Neuronal stem cell (in vitro differentiated cells): ENCODE measurements at places on chromosomes 13 and 19.

GRCh38 chr19:45769821-45770191, 754 bp upstream of the SIX5 start:
- no peak for DNase-seq
- peaks cover 18% of the 10 kb centered on the region for H3K4me1 ChIP-seq
- H3K27me3 ChIP-seq = no peaks in the 10 kb centered on the region
- peaks cover 49% of the 10 kb centered on the region for H3K36me3 ChIP-seq
- peak overlapping the region; percentile 48 for H3K4me3 ChIP-seq

DNA sequence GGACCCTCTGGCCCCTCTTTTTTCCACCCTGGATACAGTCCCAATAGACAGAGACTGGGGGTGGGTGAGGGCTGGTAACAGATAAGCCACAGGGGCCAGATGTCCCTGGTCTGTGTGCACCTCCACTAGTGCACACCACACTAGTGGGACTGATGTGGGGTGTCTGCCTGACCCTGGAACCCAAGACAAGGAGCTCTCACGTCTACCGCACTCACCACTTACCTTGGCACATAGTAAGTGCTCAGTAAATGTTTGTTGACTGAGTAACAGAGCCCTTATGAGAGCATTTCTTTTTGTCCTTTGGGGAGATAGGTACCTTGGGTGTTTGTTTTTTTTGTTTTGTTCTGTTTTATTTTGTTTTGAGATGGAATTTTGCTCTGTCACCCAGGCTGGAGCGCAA, 23.1 kb upstream of the ZNF414 start:
- H3K27me3 ChIP-seq = no peaks in the 10 kb centered on the region
- H3K36me3 ChIP-seq = no peaks in the 10 kb centered on the region
- no peak overlapping the region for H3K4me3 ChIP-seq
- no peak overlapping the region for H3K27ac ChIP-seq

- H3K27me3 ChIP-seq = no peaks in the 10 kb centered on the region
- H3K4me3 ChIP-seq = no peak overlapping the region
- DNase-seq = no peak
- H3K4me1 ChIP-seq = no peaks in the 10 kb centered on the region
- no peaks in the 10 kb centered on the region for H3K36me3 ChIP-seq
Measured at GRCh38 chr13:94030415-94031119, 448.9 kb downstream of the DCT start.

GRCh38 chr13:28741084-28741491, 22.3 kb upstream of the SLC46A3 start:
- H3K4me3 ChIP-seq = no peak overlapping the region
- no peaks in the 10 kb centered on the region for H3K4me1 ChIP-seq
- H3K27ac ChIP-seq = no peak overlapping the region
- no peaks in the 10 kb centered on the region for H3K27me3 ChIP-seq
- no peaks in the 10 kb centered on the region for H3K36me3 ChIP-seq
- no peak for DNase-seq

- H3K27me3 ChIP-seq = no peaks in the 10 kb centered on the region
- no peak overlapping the region for H3K27ac ChIP-seq
- peaks cover 10% of the 10 kb centered on the region for H3K36me3 ChIP-seq
- H3K4me1 ChIP-seq = no peaks in the 10 kb centered on the region
Measured at GRCh38 chr13:23348262-23349127, 85.0 kb downstream of the SACS start.

DNA sequence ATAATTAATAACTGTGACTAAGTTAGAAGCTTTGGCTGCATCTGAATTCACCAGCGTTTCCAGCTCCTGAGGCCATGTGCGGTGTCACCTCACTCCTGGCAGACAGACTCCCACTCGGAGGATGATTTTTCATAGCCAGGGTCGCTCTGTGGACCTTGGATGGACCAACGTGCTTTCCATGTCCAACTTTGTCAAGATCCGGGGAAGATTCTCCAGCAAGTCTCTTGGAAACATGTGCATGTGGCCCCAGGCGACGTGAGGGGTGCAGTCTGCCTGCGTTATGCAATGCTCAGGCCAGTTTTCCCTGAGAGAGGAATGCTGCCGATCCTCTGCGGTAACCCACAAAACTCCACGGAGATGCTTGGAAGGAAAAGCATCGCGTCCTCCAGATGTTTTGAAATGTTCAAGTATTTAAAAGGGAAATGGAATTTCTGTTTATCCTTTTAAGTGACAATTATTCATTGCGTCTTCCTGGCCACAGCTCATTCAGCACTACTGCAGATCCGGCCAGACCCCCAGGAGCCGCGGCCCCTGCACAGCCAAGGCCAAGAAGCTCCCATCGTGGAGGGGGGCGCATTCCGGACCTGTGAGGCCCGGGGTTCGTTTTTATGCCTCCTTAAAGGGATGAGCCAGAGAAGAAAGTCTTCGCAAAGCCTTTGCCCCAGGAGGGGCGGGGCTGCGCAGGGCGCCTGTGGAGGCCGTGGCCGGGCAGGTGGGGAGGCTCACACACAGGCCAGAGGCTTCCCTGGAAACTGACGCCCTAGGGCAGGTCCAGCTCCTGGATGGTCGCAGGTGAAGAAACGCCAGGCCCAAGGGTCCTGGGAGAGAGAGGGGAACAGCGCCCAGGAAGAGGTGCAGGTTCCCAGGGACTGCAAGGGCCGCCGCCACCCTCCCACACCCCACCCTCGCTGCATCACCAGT, 46.0 kb downstream of the C13orf46 start:
- no peaks in the 10 kb centered on the region for H3K27me3 ChIP-seq
- H3K4me3 ChIP-seq = no peak overlapping the region

GRCh38 chr13:49791315-49791710, 1.2 kb downstream of the KPNA3 start:
- H3K36me3 ChIP-seq = no peaks in the 10 kb centered on the region
- H3K27ac ChIP-seq = no peak overlapping the region
- peaks cover 9% of the 10 kb centered on the region for H3K4me1 ChIP-seq
- peak overlapping the region; percentile 98 for H3K4me3 ChIP-seq

DNA sequence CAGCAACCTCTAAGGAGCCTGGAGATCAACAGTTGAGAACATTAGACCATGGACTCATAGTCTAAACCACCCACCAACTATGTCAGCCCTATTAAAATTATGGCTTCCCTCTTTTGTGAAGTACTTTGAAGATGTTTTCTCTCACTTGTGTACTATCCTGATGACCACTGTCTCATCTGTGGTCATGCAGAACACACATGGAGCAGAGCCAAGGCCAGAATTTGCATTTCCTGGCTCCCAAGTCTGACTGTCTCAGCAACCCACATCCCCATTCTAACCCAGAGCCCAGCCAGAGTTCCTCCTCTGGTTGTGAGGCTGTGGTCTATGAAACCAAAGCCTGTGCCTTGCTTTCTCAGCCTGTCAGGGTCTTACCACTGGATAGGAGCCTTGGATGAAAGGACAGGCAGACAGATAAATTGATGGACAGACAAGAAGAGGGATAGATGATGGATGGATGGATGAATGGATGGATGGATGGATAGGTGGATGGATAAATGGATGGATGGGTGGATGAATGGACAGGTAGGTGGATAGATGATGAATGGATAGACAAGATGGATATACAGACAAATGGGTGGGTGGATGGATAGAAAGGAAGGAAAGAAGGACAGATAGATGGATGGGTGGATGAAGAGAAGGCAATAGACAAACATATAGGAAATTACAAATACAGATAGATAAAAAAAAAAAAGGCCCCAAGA, 35.4 kb downstream of the ZNF557 start:
- H3K27me3 ChIP-seq = no peaks in the 10 kb centered on the region
- no peaks in the 10 kb centered on the region for H3K36me3 ChIP-seq
- H3K4me3 ChIP-seq = no peak overlapping the region
- no peaks in the 10 kb centered on the region for H3K4me1 ChIP-seq

DNA sequence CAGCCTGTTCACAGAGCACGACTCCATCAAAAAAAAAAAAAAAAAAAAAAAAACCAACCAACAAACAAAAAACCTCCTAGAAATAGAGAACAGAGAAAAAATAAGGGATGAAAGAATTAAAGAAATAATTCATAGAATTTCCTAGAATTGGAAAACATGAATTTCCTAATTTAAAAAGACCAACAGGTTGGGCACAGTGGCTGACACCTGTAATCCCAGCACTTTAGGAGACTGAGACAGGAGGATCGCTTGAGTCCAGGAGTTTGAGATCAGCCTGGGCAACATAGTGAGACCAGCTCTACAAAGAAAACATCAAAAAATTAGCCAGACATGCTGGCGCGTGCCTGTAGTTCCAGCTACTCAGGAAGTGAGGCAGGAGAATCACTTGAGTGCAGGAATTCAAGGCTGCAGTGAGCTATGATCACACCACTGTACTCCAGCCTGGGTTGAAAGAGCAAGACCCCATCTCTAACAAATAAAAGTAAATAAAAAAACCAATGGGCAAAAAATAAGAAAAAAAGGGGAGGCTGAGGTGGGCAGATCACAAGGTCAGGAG, 6.5 kb downstream of the SPART start:
- no peaks in the 10 kb centered on the region for H3K4me1 ChIP-seq
- no peaks in the 10 kb centered on the region for H3K27me3 ChIP-seq
- no peak overlapping the region for H3K27ac ChIP-seq
- no peak for DNase-seq
- peaks cover 1% of the 10 kb centered on the region for H3K36me3 ChIP-seq

DNA sequence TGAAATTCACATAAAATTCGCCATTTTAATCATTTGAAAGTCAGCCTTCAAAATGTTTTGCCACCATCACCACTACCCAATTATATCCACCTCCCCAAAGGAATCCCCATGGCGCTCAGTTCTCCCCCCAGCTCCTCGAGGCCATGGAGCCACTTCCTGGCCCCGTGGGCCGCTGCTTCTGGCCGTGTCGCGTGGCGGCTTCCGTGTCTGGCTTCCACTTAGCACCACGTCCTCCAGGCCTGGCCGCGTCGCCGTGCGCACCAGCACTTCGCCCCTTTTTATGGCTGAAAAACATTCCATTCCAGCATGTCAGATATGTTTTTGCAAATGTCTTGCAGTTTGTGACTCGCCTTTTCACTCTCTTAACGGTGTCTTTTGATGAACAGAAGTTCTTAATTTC, 46.7 kb upstream of the DCUN1D2 start:
- H3K4me1 ChIP-seq = no peaks in the 10 kb centered on the region
- peaks cover 72% of the 10 kb centered on the region for H3K36me3 ChIP-seq
- H3K27ac ChIP-seq = no peak overlapping the region
- no peaks in the 10 kb centered on the region for H3K27me3 ChIP-seq
- no peak overlapping the region for H3K4me3 ChIP-seq

DNA sequence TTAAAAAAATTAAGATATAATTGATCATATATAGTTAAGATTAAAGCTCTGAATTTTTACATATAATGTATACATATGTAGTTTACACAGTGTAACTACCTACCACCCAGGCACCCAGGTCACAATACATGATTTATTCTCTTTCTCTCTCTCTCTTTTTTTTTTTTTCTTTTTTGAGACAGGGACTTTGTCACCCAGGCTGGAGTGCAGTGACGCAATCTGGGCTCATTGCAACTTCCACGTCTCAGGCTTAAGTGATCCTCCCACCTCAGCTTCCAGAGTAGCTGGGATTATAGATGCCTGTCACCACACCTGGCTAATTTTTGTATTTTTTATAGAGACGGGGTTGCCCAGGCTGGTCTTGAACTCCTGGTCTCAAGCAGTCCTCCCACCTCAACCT, 18.8 kb upstream of the CLASRP start:
- no peak overlapping the region for H3K4me3 ChIP-seq
- H3K36me3 ChIP-seq = no peaks in the 10 kb centered on the region
- H3K27ac ChIP-seq = no peak overlapping the region
- no peak for DNase-seq
- no peaks in the 10 kb centered on the region for H3K4me1 ChIP-seq
- no peaks in the 10 kb centered on the region for H3K27me3 ChIP-seq

- H3K27me3 ChIP-seq = peaks cover 24% of the 10 kb centered on the region
- H3K4me3 ChIP-seq = no peak overlapping the region
- no peak for DNase-seq
- H3K36me3 ChIP-seq = no peaks in the 10 kb centered on the region
Measured at GRCh38 chr13:25167382-25168174, 4.5 kb downstream of the AMER2 start.

- no peaks in the 10 kb centered on the region for H3K4me1 ChIP-seq
- H3K4me3 ChIP-seq = peak overlapping the region; percentile 80
- no peaks in the 10 kb centered on the region for H3K27me3 ChIP-seq
- H3K27ac ChIP-seq = no peak overlapping the region
- no peak for DNase-seq
- peaks cover 37% of the 10 kb centered on the region for H3K36me3 ChIP-seq
Measured at GRCh38 chr13:49995625-49996101, 1.2 kb upstream of the TRIM13 start.

- H3K36me3 ChIP-seq = peaks cover 90% of the 10 kb centered on the region
- H3K27me3 ChIP-seq = no peaks in the 10 kb centered on the region
- no peak overlapping the region for H3K4me3 ChIP-seq
- no peak overlapping the region for H3K27ac ChIP-seq
- DNase-seq = no peak
Measured at GRCh38 chr13:113599391-113599790, 14.8 kb downstream of the TFDP1 start.

DNA sequence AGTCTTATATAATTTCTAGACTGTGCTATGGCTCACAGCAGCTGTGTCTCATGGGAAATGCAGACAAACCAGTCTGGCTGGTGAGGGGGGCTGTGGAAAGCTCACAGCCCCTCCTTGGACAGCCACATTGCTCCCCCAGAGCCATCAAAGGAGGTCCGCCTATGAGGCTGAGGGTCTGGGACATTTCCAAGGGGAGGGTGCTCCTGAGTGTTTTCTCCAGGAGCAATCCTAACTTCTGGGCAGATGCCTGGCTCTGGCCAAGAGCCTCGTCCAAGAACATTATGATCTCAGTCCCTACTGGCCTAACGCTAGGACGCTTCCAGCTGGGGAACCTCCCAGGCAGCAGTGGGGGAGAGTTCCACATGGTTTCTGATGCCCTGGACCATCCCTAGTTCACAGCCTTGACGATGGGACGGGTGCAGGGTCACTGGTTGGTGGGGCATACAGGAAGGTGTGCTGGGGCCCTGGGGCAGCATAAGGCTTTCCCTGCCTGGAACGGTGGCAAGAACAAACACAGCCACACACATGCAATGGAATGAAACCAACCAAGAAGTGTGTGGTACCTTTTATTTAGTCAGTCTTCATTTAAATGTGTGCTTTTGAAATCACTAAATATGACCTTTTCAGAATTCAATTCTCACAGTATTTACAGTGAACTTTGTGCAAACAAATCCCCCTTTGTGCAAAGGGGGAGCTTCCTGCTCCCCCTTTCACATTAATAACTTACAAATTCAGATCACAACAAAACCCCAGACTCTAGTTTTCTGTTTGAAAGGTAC, 60.6 kb downstream of the CDADC1 start:
- H3K27ac ChIP-seq = no peak overlapping the region
- H3K4me3 ChIP-seq = no peak overlapping the region
- no peaks in the 10 kb centered on the region for H3K27me3 ChIP-seq
- no peaks in the 10 kb centered on the region for H3K4me1 ChIP-seq

GRCh38 chr19:55461974-55462626, 658 bp upstream of the ISOC2 start:
- DNase-seq = no peak
- no peaks in the 10 kb centered on the region for H3K27me3 ChIP-seq
- H3K4me1 ChIP-seq = peaks cover 36% of the 10 kb centered on the region
- no peaks in the 10 kb centered on the region for H3K36me3 ChIP-seq
- H3K4me3 ChIP-seq = peak overlapping the region; percentile 67
- H3K27ac ChIP-seq = no peak overlapping the region

- H3K4me3 ChIP-seq = no peak overlapping the region
- no peaks in the 10 kb centered on the region for H3K27me3 ChIP-seq
- H3K4me1 ChIP-seq = peaks cover 10% of the 10 kb centered on the region
Measured at GRCh38 chr19:1233115-1233667, 4.6 kb downstream of the CBARP start.
